ENCODE measurements at places on chromosomes 2 and 18.
A peak's percentile ranks its signal among the peaks of the same experiment; 100 is the strongest.

- DNase-seq = peak; percentile 62
These were observed 143.6 kb upstream of the MAP3K20 start for GRCh38 chr2:172931918-172932520.

GRCh38 chr18:48394176-48394575 lies 15.0 kb downstream of the ZBTB7C start:
- DNase-seq = no peak

DNA sequence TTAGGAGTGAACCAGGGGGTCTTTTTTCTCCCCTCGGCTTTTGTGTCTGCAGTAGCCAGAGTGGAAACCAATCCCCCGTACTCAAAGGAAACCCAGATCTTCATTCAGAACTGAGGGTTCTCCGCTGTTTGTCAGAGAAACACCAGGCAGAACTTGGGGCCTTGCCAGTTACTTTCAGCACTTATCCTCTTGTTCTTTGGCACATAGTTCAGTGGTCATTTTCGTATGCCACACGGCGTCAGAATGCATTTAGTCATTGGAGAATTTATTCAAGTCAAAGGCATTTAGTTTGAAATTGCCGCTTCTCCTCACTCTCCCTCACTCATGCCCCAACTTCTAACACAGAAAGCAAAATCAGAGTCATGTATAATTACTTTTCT lies 102.9 kb downstream of the CABLES1 start:
- DNase-seq = no peak

- no peak for DNase-seq
These were observed 6.0 kb upstream of the DNAH7 start for GRCh38 chr2:196074631-196075030.

GRCh38 chr2:14420851-14421250 lies 211.7 kb upstream of the LRATD1 start:
- DNase-seq = no peak

DNA sequence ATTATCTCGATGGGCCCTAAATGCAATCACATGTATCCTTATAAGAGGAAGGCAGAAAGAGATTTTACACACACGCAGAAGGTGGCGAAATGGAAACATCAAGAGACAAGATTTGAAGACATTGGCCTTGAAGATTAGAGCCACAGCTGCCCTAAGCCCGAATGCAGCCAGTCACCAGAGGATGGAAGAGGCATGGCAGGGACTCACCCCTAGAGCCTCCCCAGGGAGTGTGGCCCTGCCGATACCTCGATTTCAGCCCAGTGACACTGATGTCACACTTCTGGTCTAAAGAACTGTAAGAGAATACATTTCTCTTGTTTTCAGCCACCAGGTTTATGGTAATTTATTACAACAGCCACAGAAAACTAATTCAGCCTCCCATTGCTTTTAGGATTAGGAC lies 17.4 kb downstream of the TTC39C start:
- no peak for DNase-seq

DNA sequence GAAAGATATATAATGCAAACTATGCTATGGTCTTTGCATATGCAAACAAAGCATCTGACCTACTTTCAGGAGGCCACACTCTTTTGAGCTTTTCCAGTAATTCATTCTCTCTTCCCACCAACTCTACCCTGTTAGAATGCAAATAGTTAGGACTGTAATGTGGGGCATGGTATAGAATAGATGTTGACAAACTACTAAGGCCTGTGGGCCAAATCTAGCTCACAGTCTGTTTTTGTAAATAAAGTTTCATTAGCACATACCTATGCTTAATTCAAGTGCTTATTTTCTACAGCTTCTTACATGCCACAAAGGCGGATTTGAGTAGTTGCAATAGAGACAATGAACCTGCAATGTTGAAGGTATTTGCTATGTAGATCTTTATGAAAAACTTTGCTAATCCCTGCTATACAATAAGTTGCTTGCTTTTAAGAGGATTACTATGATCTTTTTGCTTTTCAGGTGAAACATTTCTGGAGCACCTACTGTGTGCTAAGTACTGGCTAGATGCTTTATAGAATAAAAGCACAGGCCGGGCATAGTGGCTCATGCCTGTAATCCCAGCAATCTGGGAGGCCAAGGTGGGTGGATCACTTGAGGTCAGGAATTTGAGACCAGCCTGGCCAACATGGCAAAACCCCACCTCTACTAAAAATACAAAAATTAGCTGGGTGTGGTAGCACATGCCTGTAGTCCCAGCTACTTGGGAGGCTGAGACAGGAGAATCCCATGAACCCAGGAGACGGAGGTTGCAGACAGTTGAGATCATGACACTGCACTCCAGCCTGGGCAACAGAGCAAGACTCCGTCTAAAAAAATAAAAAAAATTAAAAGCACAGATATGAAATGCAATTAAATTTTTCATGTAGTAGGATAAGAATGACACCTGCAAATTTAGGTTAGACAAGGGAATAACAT lies 267.8 kb downstream of the DPP10 start:
- DNase-seq = no peak

GRCh38 chr2:50320721-50321120 lies 711.2 kb downstream of the NRXN1 start:
- no peak for DNase-seq

DNA sequence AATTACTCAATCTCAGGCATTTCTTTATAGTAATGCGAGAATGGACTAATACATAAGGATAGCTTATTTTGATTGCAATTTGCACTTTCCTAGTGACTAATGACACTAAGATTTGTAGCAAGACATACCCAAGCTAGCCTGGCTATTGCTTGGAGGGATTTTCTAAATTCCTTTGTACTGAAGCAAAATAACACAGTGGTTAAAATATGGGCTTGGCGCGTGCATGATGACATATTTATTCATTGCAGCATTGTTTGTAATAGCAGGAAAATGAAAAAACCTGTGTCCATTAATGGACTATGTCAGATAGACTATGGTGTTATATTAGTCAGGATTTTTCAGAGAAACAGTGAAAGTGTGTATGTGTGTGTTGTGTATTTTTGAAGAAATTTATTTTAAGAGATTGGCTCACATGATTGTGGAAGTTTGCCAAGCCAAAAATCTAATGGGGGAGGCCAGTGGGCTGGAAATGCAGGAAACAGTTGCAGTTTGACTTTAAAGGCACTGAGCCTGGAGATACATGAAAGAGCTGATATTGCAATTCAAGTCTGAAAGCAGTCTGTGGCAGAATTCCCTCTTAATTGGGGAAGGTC lies 16.7 kb upstream of the LAPTM4A start:
- DNase-seq = peak; percentile 93

DNA sequence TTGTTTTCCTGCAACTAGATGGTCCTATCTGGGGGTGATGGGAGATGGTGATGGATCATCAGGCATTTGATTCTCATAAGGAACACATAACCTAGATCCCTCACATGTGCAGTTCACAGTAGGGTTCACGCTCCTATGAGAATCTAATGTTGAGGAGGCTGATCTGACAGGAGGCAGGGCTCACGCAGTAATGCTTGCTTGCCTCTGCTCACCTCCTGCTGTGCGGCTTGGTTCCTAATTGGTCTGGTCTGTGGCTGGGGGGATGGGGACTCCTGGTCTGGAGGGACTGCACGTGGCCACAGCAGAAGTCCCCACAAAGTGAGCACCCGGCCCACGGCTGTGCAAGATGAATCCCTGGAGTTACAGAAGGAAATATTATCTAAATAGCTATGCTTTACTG lies 11.3 kb downstream of the MC5R start:
- no peak for DNase-seq

DNA sequence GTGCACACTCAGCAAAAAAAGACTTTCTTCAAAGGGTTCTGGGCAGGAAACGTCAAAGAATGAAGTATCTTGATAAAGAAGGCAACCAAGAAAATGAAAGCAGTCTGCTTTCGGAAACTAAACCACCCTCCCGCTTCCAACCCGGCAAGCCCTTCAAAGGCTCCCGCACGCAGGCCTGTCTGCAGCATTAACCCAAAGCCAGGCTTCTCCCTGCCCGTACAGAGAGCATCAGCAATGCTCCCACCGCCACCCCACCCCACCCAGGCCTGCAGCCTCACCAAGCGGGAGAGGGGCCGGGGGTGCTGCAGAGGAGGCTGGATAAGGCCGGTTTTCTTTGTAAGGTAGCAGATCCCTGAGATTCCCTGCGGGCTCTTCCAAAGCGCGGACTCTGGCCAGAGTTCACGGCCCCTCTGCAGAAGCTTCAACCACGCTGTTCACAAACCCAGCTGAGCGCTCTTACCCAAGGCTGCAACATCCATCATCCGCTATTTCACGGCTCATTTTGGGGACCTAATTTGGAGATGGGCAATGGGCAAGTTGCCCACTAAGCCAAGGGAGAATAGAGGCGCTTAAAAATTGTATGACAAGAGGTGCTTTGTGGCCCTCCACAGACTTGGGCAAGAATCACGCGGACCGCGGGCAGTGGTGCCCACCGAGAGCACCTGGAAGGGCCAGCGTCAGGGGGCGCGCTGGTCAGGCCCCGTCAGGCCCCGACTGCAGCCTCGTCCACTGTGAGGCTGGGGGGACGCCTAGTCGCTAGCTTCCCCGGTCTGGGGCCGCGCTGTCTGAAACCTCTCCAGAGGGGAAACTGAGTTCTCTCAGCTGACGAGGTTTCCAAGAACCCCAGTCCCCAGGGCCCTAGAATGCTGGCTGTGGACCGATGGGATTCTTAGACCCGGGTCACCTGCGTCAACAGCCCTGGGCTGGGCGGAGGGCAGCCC lies 225.4 kb upstream of the ID2 start:
- DNase-seq = no peak

DNA sequence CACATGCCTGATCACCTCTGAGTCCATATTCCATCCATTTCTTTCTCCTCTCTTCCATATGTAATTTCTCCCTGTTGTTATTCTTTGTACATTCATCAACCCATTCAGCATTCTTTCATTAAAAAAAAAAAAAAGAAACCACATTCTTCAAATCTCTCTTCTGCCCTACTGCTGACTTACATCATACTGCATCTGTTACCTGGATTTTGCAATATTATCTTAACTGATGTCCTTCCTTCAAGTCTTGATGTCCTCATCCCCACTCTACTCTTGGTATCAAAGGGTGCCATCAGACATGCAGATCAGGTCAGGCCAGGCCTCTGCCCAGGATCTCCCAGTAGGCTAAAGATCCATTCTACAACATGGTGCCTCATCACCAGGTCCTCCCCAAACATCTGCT lies 90.6 kb downstream of the SGPP2 start:
- DNase-seq = no peak

- DNase-seq = no peak
These were observed 77.5 kb downstream of the ACSL3 start for GRCh38 chr2:222938327-222938726.

DNA sequence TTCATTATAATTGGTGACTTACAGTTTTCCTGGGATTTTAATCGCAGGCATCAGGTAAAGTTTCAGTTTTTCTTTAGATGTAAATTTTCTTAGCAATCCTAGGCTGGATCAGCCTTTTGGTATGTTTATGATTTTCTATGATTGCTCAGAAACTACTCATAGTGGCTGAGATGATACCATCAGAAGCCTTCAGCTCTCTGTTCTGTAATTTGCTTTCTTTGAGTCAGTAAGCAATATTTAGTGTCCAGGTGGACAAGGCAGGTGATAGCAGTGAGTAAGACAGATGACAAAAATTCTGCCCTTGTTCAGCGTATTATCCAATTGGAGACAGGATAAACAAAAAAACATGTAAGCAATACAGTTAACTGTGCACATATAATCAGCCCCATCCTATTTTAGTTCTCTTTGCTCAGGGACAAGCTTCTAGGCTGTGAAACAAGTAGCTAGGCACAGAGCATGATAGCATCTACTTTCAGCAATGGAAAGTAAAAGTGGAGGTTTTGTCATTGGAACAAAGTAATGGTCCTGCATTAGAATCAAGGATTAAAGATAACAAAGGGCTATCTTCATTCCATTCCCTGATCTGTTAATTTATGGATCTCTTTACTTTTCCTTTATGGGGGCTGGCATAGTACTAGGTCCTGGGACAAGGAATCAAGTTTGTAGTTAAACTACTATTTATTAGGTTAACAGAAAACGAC lies 100.8 kb downstream of the EPC2 start:
- DNase-seq = no peak

- DNase-seq = peak; percentile 59
These were observed 547.1 kb upstream of the ZEB2 start for GRCh38 chr2:145066856-145067548.

GRCh38 chr2:154130821-154131220 lies 259.1 kb downstream of the GALNT13 start:
- DNase-seq = peak; percentile 41

DNA sequence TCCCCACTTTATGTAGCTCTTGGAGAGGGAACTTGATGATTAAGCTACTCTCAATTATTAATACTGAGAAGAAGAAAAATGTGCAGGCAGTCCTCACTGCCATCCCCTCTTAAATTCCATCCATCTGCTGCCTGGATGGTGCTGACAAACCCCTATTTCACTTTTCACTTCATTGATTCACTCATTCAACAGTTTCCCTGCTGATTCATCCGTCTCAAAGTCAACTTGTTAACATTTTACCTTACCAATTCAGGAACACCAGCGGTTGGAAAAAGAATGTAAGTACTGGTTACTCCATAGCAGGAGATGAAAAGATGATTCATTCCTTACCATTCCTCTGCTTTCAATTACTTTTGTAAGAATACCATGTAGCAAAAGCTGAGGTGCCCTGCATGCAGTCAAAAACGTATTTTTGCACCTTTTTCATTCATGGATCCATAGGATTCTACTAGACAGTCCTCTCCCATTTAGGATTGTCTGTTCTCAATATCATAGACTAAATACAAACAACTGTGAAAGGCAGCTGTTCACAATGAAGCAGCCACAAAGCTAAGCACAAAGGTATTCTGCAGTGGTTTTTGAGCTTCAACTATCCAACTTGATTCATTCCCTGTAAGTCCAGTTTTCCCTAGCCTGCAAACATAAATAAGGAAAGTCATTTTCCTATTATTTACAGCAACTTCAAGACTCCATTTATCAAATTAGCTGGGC lies 262.0 kb downstream of the MREG start:
- DNase-seq = no peak

DNA sequence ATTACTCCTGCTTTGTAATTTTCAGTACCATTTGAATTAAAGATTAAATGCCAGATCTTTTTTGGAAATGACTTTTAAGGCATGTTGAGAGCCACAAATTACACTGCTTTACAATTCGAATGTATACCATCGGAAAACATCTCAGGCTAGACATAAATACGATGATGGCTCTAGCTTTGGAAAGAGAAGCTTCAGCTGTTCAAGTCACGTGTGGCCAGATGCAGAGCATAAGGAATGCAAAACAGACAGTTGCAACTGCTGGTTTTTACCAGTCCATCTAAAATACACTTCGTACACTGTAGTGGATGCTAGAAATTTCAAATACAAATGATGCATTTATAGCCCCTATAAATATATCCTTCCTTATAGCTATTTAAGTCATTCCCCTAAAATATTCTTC lies 8.0 kb downstream of the ZNF516 start:
- DNase-seq = peak; percentile 81

GRCh38 chr18:38038242-38038641 lies 472.6 kb upstream of the CELF4 start:
- no peak for DNase-seq

DNA sequence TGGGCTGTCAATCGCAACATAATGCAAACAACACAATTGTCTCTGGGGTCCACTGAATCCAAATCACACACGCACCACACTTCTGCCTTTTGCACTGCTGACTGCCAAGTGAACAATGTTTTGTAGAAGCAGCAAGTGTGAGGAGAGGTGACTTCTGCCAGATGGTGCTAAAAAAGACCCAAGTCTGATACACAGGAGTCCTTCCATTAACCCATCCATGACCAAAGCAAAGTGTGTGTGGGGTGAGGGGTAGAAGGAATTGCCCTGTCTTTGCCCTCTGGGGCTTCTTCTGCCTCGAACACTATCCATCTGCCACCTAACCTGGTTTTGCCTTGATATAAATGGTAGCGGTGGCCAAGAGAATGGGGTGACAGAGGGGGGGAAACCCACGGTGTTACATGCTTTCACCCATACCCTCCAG lies 50.0 kb downstream of the C2orf42 start:
- DNase-seq = peak; percentile 16

Measured in skin of body (tissue), 3 donors.